Naive thymus-derived CD8-positive, alpha-beta T cell (primary cell): ENCODE measurements at places on chromosomes 1 and 21.

DNA sequence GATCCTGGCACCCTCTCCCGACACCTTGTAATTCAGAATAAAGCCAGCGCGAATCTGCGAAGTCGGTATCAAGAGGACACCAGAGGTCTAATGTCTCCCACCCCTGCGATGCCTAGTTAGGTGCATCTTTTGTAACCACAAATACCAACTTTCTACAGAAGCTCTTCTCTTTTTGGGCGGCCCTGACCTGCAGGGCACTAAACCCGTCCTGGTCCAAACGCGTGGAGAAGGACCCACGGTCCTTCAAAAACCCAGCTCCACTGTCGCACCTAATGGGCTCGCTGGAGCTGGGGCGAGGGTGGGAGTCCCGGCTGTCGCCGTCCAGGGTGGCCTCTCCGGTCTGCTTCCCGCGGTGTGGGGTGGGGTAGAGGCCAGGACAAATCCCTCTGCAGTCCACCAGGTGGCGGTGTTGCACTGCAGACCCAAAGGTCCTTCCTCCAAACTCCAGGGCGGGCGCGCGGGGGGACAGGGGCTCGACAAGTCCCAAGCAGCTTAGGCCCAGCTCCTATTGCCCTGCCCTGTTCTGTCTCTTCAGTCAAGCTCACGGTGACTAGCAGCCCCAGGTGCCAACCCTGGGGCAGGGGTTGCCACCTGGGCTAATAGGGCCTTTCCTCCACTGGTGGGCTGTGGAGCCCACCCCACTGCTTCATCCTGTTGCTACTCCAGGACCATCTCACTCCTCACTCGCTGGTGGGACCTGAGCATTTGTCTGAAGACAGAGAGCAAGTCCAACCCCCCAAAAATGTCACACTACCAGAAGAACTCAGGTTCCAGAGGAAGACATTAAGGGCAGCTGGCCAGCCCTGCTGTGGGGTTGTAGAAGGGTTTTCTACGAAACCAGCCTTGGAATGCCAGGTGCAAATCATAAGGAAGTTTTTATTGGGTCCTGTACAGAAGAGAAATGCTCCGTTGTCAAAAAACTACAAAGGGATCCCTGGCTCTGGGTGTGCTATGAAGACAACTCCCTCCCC is 2.8 kb downstream of the HES3 start:
- peak; percentile 87 for DNase-seq
- peaks cover 65% of the 10 kb centered on the region for H3K27me3 ChIP-seq
- H3K4me1 ChIP-seq: peaks cover 10% of the 10 kb centered on the region
- H3K36me3 ChIP-seq: no peaks in the 10 kb centered on the region
- H3K27ac ChIP-seq: peak overlapping the region; percentile 92

DNA sequence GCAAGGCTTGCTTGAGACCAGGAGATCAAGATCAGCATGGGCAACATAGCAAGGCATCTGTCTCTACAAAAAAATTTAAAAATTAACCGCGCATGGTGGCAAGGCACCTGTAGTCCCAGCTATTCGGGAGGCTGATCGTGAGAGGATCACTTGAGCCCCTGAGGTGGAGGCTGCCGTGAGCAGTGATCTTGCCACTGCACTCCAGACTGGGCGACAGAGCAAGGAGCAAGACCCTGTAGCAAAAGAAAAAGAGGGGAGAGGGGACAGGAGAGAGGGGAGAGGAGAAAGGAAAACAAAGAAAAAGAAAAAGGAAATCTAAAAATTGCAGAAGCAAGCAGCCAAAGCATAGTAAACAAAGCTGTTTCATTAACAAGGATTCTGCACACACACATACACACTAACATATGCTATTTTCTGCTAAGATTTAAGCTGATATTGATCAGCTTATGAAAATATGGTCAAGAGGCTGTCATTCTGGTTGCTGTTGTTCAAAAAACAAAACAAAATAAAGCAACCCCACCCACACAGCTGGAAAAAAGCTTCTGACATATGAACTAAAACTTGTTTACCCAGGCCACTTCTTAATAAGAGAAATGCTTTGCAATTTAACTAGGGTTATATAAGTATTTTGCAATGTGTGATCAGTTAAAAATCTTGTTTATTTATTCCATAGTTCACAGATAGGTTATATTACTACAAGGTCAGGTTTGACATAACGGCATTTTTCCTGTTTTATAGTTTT is 1.8 kb downstream of the ARNT start:
- DNase-seq: no peak
- H3K27ac ChIP-seq: peak overlapping the region; percentile 90
- H3K4me1 ChIP-seq: peaks cover 46% of the 10 kb centered on the region
- H3K4me3 ChIP-seq: peak overlapping the region; percentile 82

GRCh38 chr1:65265651-65266351 is 43.5 kb upstream of the DNAJC6 start:
- no peak overlapping the region for H3K27ac ChIP-seq
- H3K27me3 ChIP-seq: peaks cover 3% of the 10 kb centered on the region
- peaks cover 14% of the 10 kb centered on the region for H3K4me1 ChIP-seq
- no peaks in the 10 kb centered on the region for H3K36me3 ChIP-seq
- peak; percentile 49 for DNase-seq

DNA sequence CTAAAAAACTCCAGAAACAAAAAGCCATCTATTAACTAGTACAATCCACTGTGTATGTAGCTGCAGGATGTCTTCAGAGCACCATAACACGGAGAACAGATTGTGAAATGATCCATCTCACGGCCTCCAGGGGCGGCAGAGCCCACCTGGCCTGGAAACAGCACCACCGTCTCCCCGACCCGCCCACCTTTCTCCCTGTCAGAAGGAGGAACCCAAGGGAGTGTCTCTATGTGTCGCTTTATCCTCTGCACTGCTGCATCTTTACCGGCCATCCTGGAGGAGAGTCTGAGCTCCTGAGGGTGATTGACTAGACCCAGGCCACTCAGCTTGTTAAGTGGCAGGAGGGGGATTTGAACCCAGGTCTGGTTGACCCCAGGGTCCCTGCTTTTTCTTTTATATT is 405.0 kb downstream of the MATN1 start:
- no peak overlapping the region for H3K27ac ChIP-seq
- peaks cover 7% of the 10 kb centered on the region for H3K27me3 ChIP-seq
- no peak overlapping the region for H3K4me3 ChIP-seq
- no peaks in the 10 kb centered on the region for H3K4me1 ChIP-seq
- H3K36me3 ChIP-seq: no peaks in the 10 kb centered on the region
- DNase-seq: no peak

DNA sequence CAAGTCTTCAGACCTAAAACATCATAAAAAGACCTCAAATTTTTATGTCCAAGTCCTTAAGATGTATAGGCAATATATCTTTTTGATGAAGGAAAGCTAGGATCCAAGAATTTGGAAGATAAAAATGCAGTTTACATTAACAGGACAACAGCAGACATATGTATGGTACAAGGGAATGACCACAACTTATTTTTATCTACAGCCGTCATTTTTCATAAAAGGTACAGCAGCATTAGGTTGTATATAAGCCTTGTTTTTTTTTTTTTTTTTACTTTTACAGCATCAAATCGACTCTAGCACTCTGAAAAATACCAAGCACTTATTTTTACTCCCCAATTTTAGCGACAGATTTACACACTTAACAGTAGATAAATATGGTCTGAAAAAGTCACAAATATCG is 1.3 kb downstream of the SRSF10 start:
- no peaks in the 10 kb centered on the region for H3K27me3 ChIP-seq
- H3K36me3 ChIP-seq: peaks cover 33% of the 10 kb centered on the region
- peaks cover 66% of the 10 kb centered on the region for H3K4me1 ChIP-seq
- DNase-seq: no peak
- peak overlapping the region; percentile 96 for H3K27ac ChIP-seq

DNA sequence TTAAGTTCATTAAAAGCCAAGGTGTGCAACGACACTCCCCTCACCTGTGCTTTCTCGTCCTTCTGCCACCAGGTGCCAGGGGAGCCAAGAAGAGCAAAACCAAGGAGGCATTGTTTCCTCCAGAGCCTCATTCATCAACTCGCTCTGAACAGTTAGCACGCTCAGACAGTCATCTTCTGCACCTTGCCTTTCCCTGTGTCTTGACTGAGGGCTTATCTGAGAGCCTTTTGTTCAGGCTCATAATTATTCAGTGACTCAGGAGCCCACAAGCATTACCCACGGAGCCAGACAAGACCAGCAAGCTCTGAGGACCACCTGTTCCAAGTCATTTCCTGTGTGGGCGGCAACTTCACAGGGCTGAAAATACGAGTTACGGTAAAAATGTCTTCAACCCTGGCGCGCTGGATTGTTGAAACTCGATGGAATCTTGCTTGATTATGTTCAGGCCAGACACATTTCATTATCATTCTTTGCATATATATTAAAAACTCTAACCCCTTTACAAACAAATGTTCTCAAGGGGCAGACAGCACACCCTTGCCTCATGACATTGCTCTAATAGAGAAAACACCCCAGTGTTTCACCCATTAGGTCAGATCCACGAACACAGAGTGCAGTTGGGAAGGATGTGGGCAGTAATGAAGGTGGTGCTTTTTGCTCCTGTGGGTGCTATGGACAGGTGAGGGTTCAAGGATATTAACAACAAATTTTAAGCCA is 89.7 kb upstream of the RUNX1 start:
- H3K36me3 ChIP-seq: no peaks in the 10 kb centered on the region
- peak overlapping the region; percentile 73 for H3K4me3 ChIP-seq
- peaks cover 16% of the 10 kb centered on the region for H3K4me1 ChIP-seq
- peak overlapping the region; percentile 56 for H3K27ac ChIP-seq

DNA sequence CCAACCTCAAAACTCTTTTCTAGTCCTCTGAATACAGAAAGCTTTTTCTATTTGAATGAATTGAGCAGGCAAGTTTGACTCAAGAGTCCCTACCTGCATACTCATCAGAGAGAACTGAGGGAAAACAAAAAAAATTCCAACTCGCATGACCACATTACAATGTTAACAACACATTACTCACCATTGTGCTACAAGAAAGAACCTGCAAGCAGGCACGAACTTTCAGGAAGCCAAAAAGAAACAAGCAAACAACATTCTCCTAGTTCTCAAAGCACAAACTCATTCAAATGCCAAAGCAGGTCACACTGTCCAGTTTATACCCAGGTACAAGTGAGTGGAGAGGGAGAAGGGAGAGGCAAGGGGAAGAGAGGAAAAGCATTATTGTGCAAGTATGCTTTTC is 14.6 kb downstream of the OTUD7B start:
- DNase-seq: no peak
- no peaks in the 10 kb centered on the region for H3K36me3 ChIP-seq
- H3K4me3 ChIP-seq: no peak overlapping the region
- H3K27me3 ChIP-seq: no peaks in the 10 kb centered on the region
- no peak overlapping the region for H3K27ac ChIP-seq

DNA sequence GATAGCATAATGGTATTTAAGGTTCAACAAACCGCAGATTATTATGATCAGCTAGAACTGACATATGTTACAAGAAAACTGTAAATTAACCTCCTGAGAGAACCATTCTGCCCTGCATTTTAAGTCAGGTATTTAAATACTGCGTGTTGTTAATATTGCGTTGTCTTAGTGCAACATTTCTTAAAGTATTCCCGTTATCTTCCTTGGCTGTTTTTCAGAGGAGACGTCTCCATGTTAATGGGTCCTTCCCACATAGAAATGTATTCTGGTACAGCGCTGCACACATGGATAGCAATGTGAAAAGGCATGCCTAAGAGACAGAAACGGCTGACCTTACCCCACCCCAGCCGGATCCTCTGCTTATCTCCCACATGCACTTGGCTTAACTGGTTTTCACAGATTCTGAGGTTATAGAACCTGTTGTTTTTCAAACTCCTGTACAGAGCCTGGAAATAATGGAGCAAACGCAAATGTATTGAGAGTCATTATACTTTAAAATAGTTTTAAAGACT is 22.8 kb upstream of the DEGS1 start:
- H3K4me3 ChIP-seq: no peak overlapping the region
- H3K36me3 ChIP-seq: peaks cover 46% of the 10 kb centered on the region
- H3K4me1 ChIP-seq: no peaks in the 10 kb centered on the region

GRCh38 chr1:88043834-88044233 is 640.2 kb upstream of the PKN2 start:
- no peaks in the 10 kb centered on the region for H3K36me3 ChIP-seq
- no peaks in the 10 kb centered on the region for H3K27me3 ChIP-seq
- H3K27ac ChIP-seq: no peak overlapping the region
- H3K4me1 ChIP-seq: no peaks in the 10 kb centered on the region
- no peak overlapping the region for H3K4me3 ChIP-seq

- no peak for DNase-seq
- H3K4me3 ChIP-seq: no peak overlapping the region
- H3K27ac ChIP-seq: no peak overlapping the region
Observed at GRCh38 chr1:30302858-30303257, 420.5 kb downstream of the MATN1 start.

GRCh38 chr21:40516335-40516734 is 330.6 kb downstream of the DSCAM start:
- no peaks in the 10 kb centered on the region for H3K36me3 ChIP-seq
- H3K27me3 ChIP-seq: no peaks in the 10 kb centered on the region
- DNase-seq: no peak
- peaks cover 3% of the 10 kb centered on the region for H3K4me1 ChIP-seq
- H3K27ac ChIP-seq: no peak overlapping the region

DNA sequence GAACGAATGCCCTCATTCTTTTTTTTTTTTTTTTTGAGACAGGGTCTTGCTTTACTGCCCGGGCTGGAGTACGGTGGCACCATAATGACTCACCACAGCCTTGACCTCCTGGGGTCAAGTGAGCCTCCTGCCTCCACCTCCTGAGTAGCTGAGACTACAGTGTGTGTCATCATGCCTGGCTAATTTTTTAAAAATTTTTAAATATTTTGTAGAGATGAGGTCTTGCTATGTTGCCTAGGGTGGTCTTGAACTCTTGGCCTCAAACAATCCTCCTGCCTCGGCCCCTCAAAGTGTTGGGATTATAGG is 69.4 kb downstream of the ALG14 start:
- peaks cover 6% of the 10 kb centered on the region for H3K4me1 ChIP-seq
- H3K27me3 ChIP-seq: no peaks in the 10 kb centered on the region
- DNase-seq: no peak
- H3K27ac ChIP-seq: no peak overlapping the region
